Activated T-cell treated with anti-CD3 and anti-CD28 coated beads, Interleukin-2, amount 50 U/mL, for 1 hour (primary cell): ENCODE measurements at places on chromosomes 7 and 10.

DNA sequence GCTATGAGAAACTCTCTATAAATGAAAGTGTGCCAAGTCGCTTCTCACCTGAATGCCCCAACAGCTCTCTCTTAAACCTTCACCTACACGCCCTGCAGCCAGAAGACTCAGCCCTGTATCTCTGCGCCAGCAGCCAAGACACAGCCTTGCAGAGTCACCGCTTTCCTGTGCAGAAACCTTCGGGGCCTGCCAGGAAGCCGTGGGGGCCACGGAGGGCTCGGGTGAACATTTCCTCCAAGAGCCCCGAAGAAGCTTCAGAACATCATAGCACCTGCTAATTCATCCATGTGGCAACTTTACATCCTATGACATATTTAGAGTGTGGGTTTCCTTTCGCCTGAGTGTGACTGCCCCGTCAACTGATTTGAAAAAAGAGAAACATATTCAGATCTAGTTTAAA is 55.7 kb upstream of the PRSS58 start:
- DNase-seq, result no peak

- no peak for DNase-seq
These were observed 1.3 kb upstream of the FAM3C start for GRCh38 chr7:121397361-121397760.

DNA sequence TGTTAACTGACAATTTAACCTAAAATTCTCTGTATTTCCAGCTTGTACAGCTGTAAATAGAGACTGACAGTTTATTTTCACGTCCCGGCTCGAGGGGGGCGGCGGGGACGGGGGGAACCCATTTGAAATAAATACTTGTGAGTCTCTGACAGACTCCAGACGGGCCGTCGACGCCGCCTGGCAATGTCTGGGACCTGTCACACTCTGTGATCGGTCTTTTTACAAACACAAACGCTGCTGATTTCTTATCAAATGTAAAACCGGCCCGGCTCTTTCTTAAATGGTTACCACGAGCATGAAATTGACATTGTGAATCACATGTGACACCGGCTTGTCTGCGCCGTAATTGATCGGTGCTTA is 57.0 kb downstream of the UNCX start:
- DNase-seq, result no peak

DNA sequence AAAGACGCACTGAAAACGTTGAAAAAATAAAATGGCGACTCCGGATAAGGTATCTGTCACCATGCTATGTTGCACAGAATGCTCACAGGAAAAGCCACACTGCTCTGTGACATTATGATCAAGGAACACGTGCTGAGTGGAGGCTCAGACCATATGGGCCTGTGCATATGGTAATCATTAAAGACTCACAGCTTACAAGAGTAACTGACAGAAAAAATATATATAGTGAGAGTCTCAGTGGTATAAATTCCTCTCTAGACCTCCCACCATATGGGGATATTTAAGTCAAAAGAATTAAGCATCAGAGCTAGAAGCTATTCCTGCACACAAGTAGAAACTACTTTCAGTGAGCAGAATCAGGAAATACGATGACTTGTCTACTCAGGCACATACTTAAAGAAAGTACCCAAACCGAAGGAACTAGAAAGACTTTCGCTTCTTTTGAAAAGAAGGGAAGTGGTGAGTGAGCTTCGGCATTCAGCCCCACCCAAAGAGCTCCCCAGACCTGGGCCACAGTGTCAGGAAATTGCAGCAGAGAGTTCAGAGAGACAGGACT is 65.1 kb upstream of the MPP7 start:
- DNase-seq, result peak; percentile 51

GRCh38 chr7:100753750-100754149 is 20.4 kb downstream of the ZAN start:
- DNase-seq, result no peak

DNA sequence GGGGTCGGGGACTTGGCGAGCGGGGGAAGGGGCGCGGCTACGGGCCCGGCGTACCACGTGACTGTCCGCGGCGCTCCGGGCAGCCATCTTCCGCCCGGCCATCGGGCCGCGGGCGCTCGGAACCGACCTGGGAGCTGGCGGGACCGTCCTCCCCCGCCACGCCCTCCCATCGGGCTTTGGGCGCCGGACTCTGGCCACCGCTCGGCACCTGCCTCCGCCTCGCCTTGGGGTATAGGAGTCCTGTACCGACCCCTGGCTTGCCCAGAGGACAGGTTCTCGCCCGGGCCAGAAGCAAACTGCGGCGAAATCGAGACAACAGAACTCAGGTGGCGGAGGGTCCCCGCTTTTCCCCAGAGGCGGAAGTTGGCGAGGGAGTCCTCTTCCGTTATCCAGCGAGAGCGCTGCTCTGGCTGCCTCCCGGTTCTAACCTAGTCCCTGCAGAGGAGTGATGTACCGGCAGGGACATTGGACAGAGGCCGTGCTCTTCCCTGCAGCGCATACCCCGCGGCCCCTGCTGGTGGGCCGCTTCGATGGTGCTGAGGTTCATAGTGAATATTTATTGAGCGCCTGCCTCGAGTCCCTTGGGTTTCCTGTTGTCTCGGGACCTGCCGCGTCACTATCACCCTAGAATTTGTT is 1.2 kb upstream of the SGMS1 start:
- DNase-seq, result peak; percentile 71

- no peak for DNase-seq
These were observed 59.2 kb downstream of the MAPK8 start for GRCh38 chr10:48365668-48366067.

DNA sequence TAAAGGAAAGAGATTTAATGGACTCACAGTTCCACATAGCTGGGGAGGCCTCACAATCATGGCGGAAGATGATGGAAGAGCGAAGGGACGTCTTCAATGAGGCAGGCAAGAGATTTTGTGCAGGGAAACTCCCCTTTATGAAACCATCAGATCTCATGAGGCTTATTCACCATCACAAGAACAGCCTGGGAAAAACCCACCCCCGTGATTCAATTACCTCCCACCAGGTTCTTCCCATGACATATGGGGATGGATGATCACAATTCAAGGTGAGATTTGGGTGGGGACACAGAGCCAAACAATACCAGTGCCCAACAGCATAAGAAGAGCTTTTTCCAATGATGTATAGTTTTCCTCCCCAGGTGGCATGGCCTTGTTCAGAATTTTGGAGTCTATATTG is 11.2 kb upstream of the C7orf33 start:
- no peak for DNase-seq

- no peak for DNase-seq
These were observed 4.1 kb downstream of the PRSS2 start for GRCh38 chr7:142774826-142775225.

DNA sequence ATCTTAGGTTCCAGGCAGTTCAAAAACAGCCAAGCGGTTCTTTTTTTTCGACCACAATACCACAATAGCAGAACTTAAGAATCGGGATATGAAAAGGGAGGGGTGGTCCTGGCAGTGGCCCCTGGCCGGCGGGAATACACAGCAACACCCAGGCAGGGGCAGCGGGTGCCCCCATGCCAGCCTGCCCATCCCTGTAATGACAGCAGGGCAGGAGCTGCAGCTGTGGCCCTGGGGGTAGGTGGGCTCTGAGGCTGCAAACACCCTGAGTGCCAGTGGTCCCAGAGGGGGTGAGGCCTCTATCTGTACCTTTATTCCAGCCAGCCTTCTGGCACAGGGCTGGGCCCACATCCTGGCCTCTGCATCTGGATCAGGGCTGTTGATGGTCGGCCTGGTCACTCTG is 247.4 kb downstream of the SEMA3D start:
- no peak for DNase-seq

DNA sequence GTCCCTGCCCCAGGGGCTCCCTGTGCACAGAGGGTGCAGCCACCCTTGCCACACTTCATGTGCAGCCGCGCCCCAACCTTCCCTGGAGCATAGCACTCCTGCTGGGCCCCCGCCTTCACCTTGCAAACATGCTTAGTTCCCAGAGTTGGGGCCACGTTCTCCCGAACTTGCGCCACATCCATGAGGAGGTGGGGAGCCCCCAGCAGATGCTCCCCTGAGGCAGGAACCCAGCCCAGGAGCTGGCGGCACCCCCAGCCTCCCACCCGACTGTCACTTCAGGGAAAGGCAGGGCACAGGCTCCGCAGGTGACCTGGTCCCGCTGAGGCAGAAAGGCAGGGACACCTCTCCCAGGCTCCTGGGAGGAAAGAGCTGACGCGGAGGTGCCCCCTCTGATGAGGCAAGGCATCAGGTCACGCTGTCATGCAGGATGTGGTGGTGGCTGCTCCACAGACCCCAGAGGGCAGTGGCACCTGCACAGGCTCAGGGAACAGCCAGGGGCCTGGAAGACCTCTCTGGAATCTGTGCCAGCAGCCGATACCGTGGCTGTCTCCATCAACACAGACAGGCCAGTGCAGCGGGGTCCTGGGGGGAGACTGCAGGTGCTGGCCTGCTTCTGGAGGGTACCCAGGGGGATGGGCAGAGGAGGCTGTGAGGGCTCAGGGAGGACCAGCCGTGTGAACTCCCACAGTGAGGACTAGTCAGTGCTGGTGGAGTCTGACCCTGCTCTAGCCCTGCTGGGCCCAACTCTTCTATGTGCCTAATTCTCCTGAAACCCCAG is 221.3 kb downstream of the MAD1L1 start:
- DNase-seq, result no peak

GRCh38 chr10:78178397-78178796 is 144.7 kb downstream of the RPS24 start:
- DNase-seq, result no peak

DNA sequence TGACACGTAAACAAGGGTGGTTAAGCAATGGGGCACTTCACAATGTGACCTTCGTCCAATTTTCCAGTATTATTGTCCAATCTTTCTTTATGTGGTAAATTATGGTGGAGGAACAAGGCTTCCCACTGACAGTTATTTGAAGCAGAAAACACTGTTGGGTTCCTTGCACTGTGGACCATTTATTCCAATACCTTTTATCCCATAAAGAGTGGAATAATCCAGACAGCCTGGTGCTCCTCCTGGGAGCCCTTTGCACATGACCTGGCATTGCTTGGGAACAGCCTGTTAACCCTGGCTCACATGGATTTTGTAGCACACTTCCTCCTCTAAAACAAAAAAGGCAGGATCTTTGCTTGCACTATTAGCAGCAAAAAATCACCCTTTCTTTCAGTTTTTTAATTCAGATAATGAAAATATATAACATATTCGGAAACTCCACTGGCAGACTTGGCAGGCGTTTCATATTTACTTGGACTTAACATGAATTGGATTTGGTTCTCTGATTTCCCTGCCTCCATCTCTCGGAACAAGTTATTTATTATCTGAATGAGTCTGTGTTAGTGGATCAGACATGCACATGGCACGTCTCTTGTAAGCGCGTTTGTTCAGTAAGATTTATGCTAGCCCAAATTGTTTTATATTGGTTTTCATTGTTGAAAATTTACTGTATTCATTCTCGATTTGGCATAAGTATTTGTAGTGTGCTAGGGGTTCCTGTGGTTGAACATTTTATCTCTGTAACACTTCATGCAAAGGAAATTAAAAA is 59.3 kb downstream of the BMPER start:
- no peak for DNase-seq

DNA sequence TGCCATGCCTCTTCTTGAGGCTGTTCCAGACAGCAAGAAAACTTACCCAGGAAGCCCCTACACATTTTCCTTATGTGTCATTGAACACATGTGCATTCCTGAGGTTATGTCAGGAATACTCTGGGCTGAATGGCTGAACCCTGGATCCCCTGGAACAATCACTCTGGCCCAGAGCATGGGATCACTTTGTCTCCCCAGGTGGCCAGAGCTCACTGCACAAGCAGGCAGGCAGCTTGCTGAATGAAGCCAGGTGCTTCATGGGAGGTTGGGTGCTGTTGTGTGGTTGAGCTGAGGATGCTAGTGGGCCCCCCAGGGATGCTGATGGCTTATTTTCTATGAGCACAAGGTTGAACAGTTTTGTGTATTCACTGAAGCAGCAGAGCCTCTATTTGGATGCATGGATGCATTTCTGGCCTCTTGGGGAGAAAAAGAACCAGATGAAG is 54.7 kb upstream of the NPTX2 start:
- DNase-seq, result no peak

GRCh38 chr7:156056534-156056933 is 244.3 kb upstream of the SHH start:
- no peak for DNase-seq

- no peak for DNase-seq
These were observed 66.1 kb downstream of the MDFIC start for GRCh38 chr7:114988026-114988425.

GRCh38 chr7:116571037-116571436 is 46.2 kb downstream of the CAV1 start:
- no peak for DNase-seq

DNA sequence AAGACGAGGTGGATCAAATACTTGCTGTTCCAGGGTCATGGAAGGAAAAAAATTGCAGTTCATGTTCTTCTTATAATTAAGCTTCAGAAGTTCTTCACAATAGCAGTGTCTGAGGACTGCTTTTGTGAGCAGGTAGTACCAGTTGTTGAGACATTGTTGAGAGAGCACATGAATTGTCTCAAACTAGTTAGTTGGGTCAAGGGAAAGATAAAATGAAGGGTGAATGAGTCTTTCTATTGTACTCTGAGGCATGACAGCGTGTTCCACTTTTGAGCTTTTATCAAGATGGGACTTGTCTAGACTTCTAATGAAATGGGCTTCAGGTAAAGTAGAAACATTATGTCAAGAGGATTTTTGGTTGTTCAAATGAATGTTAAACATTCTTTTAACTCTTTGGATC is 26.0 kb downstream of the KAT6B start:
- DNase-seq, result no peak

DNA sequence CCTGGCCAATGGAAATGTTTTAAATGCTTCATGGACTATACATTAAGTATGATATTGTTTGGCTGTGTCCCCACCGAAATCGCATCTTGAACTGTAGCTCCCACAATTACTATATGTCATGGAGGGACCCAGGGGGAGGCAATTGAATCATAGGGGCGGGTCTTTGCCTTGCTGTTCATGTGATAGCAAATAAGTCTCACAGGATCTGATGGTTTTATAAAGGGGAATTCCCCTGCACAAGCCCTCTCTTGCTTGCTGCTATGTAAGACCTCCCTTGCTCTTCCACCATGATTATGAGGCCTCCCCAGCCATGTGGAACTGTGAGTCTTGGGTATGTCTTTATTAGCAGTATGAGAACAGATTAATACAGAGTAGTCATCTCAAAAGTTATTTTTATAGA is 32.4 kb upstream of the GRB10 start:
- DNase-seq, result no peak

- DNase-seq, result no peak
These were observed 621.9 kb downstream of the ACTR3B start for GRCh38 chr7:153381275-153382040.

DNA sequence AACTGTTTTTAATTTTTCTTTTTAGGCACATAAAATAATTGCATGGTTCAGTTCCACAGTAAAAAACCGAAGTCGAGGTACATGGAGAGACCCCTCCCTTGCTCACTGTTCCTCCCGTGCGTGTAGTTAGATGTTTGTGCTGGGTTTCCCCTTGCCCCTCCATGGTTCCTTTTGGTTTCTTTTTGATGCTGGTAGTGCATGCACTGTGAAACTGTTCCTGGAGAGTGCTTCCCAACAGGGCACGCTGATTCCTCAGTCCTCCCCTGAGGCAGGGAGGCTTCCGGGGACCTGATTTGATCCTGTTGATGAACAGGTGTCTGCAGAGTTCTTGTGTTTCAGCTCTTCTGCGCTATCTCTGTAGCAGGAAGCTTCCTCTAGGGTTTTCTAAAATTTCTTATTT is 69.5 kb downstream of the ADCY1 start:
- DNase-seq, result no peak

GRCh38 chr10:4983615-4984216 is 19.9 kb downstream of the AKR1C2 start:
- no peak for DNase-seq
